T-helper 22 cell (primary cell): ENCODE measurements at places on chromosomes 2 and 18.

DNA sequence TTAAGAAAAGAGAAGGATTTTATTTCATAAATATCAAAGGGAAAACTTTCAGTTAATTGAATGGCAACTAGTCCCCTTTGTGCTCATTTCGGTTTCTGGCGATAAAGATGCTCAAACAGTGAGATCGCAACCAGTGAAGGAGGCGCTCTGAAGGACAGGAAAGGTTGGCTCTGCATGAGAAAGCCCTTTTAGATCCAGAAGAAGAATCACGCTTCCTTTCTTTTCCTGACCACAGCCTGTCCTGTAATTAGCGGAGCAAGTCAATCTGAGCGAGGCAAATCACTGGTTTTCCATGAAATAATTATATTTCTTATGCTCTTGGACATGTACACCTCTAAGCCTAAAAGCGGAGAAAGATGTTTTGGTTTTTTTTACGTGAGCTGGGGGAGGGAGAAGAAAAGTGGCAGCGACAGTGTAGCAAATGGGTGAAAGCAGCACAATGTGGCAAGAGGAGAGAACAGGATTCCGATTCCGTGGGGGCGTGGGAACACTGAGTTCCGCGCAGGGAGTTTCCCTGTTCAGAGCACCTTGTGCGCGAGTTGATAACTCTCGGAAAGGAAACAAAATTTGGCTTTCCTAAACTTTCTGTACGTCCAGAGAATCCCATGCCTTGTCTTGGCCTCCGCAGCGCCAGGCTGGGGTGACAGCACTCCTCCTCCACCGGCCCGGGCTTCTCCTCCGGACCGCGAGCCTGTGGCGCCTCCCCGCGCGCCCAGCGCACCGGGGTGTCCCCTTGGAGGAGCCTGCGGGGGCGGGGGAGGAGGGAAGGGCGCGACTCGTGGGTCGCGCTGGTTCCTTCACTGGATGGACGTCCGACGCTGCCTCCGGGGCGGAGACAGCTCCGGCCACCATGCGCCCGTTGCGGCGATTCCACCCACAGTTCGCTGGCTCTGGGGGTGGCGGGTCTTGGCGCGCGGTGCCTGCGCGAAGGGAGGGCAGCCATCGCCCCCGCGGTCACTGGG lies 620 bp upstream of the SLC9A2 start:
- DNase-seq: no peak

DNA sequence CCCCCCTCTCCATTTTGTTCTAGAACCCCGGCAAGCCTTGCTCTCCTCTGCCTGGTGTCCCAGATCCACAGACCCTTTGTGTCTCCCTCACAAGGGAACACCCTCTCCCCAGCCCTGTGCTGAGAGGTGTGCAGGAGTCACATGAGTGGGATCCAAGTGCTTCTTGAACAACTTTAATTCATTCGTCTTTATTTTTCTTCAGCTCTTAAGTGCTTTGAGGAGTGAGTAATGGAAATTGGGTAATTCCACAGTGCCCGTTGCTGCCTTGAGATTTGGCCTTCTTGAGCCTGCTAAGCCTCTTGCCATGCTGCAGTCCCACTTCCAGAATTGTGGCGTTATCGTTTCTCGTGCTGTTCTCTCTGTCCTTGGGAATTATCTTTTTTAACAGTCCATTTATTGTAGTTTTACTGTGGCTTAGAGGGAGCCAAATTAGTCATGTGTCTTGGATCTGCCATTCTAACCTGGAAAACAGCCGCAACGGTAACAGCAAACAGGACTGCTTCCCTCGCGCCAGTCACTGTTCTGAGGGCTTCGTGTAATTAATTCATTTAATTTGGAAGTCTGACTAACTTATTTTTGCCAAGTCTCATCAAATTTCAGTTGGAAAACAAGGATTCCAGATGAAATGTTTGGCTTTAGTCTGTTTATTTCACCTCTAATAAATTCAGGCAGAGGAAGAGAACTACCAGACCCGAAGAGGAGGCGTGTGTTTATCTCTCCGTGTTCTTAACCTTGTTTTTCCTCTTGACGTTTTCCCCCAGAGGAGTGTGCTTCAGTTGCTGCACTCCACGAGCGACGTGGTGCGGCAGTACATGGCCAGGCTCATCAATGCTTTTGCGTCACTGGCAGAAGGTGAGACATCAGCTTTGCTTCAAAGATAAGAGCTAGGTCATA lies 72.0 kb downstream of the ARMC9 start:
- DNase-seq: no peak

- no peak for DNase-seq
Measured at GRCh38 chr2:156343096-156343939, 10.8 kb upstream of the NR4A2 start.

GRCh38 chr2:161814008-161814660 lies 189.9 kb downstream of the SLC4A10 start:
- DNase-seq: no peak

DNA sequence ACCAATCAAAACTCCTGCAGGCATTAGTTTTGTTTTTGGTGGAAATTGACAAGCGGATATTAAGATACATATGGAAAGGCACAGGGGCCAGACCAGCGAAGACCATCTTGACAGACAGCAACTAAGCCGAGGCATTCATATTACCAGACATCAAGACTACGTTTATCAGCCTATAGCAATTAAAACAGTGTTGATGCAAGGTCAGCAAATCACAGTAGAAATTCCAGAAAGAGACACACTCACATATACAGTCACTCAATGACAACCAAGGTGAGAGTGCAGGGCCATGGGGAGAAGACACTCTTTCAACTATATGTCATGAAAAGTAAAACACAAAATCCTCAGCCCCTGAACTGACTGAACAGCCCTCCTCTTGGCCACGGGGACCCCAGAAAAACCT lies 164.6 kb downstream of the TPO start:
- DNase-seq: no peak

- no peak for DNase-seq
Measured at GRCh38 chr2:51483720-51484119, 451.8 kb upstream of the NRXN1 start.

- no peak for DNase-seq
Measured at GRCh38 chr18:75003039-75003438, 205.9 kb downstream of the PTGR3 start.

GRCh38 chr2:190698895-190699294 lies 50.0 kb downstream of the NAB1 start:
- no peak for DNase-seq
